ENCODE measurements at places on chromosomes 7 and 10.
A peak's percentile ranks its signal among the peaks of the same experiment; 100 is the strongest.

DNA sequence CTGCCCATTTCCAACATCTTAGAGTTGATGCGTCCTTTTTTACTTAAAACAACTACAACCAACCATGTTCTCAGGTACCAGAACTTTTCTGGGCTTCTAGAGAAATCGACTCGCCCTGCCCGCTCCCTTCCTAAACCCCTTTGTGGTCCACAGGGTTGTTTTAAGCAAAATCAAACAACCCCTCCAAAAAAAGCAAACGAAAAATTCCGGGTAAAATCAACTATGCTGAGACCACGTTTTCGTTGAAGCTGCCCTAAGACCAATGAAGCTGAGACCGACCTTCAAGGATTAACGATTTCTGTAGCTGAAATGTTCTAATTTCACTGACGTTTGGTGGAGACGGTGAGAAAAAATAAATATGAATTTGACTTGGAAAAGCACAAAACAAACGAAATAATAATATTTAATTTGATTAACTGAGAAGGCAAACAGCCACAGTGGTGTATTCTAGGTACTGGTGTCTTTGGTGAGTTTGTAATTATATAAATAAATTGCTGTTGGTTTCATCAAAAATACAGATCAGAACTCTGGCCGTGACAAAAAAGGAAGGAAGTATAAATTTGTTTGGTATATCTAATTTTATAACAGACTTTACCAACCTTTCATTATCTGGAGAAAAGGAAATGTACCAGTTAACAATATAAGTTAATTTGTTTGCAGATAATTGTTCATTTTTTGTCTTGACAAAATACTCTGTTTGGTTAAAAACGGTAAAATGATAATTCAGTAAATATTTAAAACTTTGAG, 4.7 kb upstream of the IGF2BP3 start:
- DNase-seq, result no peak

- no peak for DNase-seq
Measured at GRCh38 chr10:97134110-97134509, 51.6 kb downstream of the SLIT1 start.

- no peak for DNase-seq
Measured at GRCh38 chr7:135704074-135704473, 23.9 kb downstream of the SLC13A4 start.

GRCh38 chr10:5643346-5644067, 22.9 kb downstream of the ASB13 start:
- no peak for DNase-seq

GRCh38 chr10:67976292-67977245, 92.1 kb downstream of the SIRT1 start:
- no peak for DNase-seq

GRCh38 chr10:114694752-114695151, 36.7 kb upstream of the ABLIM1 start:
- peak; percentile 37 for DNase-seq

GRCh38 chr10:79262959-79263746, 84.1 kb upstream of the PPIF start:
- no peak for DNase-seq

DNA sequence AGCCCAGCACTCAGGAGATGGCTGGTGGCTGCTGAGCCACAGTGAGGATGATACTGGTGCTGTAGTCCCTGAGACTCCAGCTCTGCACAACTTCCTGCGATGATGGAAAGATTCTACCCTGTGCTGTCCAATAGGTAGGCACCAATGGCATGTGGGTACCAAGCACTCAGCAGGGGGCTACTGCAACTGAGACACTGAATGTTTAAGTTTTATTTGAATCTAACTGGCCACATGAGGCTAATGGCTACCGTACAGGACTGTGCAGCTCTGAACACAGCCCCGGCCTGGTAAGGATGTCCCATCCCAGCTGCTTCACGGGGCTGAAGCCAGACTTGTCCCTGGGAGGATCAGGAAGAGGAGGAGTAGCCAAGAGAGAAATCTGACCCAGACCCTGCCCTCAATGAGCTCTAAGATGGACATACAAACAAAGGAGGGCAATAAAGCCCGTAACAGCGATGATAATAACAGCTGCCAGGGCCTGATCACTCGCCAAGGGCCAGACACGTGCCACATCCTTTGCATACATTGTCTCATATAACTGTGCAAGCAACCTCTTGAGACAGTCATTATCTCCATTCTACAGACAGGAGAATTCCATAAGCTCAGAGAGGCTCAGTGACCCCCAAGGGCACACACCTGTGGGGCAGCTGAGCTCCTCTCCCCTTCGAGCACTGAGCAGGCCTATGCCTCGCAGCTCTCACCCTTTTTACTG, 3.8 kb downstream of the GPRIN2 start:
- DNase-seq, result peak; percentile 1

GRCh38 chr10:96789571-96790108, 42.5 kb upstream of the LCOR start:
- DNase-seq, result no peak

GRCh38 chr10:108515821-108516220, 1351.3 kb upstream of the SORCS1 start:
- no peak for DNase-seq
